Liver (tissue), 10 donors: ENCODE measurements at places on chromosomes 3 and 15.

GRCh38 chr3:63774781-63775180 lies 44.3 kb upstream of the C3orf49 start:
- no peak for DNase-seq

- DNase-seq, result no peak
Measured at GRCh38 chr15:94404733-94405283, 173.4 kb downstream of the MCTP2 start.

DNA sequence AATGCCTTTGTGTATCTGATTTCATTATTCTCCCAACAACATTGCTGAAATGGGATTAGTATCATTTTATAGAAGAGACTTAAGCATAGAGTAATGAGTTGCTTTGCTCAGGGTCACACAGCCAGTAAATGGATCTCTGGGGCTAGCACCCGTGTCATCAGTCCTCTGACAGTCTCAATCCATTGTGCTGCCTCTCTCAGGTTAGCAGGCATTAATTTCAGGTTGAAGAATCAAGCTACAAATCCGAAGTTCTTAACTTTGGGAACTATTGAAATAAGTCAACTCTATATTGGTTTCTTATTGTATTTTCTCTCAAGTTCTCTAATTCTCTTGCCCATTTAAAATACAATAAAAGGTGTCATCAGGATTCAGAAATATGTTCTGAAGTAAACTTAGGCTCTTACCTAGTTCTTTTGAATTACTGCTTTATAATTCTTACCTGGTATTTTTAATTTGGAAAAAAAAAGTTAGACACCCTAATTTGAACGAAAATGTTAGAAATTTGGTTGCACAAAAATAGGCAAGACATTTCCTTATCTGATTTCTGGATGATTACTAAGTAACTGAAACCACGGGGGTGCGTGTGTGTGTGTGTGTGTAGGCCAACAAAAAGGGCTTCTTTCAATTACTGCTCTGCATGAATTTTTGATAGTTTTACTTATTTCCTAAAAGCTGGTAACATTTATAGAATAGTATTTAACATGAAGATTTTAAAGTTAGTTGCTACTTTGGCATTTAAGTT lies 189.8 kb downstream of the MBNL1 start:
- no peak for DNase-seq

DNA sequence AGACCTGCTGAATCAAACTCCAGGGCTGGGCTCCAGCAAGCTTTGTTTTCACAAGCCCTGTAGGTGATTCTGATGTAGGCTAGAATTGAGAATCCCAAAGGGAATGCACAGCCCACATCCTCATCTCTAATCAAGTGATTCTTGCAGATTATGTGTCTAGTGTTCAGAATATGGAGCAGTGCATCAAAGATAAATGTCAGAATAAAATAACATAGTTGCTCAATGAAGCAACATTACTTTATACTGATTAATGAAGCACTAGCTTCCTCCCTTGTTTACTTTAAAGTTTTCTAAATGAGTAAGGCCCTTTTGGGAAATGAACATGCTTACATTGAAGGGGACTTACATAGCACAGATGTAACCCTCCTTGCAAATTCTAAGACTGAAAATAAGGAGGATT lies 39.2 kb downstream of the NUP210 start:
- no peak for DNase-seq

- DNase-seq, result no peak
Measured at GRCh38 chr3:134642445-134643149, 8.2 kb downstream of the KY start.

GRCh38 chr3:106317141-106318055 lies 448.6 kb upstream of the CBLB start:
- no peak for DNase-seq

DNA sequence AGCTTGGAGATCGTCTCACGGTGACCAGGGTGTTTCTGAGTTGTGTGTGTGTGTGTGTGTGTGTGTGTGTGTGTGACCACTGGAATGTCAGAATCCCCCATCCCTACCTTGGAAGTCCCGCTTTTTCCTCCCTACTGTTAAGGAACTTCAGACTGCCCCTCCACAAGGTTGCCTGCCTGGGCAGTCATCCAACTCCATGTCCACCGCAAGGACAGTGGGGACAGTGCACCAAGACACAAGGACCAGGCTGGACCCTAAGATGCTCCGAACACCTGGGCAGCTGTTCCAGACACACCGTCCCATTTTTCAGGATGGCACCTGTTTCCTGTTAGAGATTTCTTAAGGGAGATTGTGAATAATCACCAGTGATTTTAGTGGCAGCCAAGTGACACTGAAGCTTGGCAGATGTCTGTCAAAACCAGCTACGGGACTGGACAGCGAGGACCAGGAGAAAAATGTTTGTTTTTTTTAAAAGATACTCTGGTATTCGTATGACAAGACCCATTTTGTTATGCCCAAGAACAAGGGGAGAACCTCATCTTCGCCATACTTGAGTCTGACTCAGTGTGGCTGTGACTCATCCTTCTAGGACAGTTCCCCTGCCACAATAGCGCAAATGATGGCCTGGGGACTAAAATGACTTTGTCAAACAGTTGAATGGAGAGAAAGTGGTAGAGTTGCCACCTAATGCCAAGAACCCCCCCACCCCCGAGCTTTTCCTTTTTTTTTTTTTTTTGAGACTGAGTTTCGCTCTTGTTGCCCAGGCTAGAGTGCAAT lies 15.5 kb downstream of the PAQR9 start:
- no peak for DNase-seq

DNA sequence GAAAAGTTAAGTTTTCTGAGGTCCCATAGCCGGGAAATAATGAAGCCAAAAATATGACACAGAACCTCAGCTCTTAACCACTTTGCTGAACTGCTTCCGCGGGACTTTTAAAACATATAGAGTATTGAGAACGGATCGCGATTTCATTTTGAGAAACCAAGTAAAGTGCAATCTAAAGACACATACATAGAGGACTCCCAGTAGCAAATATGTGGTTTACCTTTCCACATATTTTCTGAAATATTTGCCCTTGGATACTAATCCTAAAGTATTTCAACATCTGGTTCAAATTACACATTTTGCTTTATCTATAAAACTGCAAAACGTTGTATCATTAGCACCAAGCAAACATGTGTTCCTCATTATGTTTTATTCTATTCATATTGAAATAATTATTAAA lies 776.5 kb downstream of the ROBO2 start:
- DNase-seq, result no peak

DNA sequence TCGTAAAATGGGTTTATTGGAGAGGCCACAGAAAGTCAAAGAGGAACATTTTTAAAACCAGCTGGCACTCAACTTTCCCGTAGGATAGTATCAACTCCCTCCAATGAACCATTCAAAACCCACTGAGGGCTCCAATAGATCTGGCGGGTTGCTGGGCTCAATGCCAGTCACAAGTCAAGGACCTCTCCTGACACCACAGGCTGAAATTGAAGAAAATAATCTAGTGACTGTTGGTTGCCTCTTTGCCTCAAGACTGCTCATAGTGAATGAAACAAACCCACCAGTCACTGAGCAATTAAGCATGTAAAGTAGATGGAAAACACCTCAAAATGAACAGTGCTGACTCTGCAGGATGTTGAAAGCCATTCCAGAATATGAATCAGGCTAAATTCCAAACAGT lies 500.6 kb upstream of the AGTR1 start:
- DNase-seq, result no peak

DNA sequence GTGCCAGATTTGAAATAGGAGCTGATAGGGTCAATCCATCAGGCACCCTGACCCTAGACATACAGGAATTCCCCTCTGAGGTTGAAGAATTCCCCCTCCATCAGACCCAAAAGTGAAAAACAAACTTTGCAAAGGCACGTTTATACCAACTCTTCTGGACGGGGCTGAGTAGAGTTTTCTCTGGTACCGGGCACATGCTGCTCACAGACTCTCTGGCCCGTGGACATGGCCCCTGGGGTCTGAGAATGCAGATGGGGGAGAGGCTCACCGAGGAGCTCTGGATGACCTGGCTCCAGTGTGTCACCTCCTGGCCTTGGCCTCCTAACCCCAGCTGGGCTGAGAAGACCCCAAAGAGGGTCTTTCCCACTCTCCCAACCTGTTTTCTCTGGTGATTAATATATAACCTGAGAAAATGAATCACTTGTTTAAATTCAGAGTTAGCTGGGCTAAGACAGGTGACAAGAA lies 11.2 kb upstream of the LIPC start:
- DNase-seq, result no peak

DNA sequence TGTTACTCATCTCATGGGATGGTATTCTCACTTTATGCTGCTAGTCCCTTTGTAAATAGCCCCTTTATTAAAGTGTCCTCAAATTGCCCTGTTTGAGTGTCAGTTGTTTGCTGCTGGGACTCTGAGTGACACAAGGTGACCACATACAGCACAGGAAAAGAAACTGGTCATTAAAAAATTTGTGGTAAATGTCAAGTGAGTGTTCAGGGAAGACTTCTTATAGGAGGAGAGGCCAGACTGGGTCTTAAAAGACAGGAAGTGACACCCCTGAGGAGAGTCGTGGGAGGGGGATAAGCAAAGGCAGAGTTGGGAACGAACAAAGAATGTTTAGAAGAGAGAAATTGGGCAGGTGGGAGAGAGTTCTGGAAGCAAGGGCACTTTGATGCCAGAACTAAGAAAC lies 35.2 kb downstream of the CCR3 start:
- no peak for DNase-seq

DNA sequence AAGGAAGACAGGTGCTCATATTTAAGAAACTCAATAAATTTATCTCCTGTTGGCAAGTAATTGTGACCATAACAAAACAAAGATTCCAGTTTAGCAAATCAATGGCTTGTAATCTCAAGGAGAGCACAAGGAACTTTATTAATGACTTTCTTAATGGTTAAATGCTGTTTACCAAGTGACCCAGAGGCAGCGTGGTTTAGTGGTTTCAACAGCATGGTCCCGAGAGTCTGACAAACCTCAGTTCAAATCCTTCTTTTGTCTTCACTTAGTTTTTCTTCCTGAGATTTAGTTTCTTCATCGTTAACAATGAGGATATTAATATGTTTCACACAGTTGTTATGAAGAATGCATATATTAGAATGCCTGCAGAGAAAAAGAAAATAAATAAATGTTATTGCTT lies 212.6 kb downstream of the KCNMB2 start:
- DNase-seq, result no peak

GRCh38 chr3:34183114-34183513 lies 384.7 kb downstream of the PDCD6IP start:
- no peak for DNase-seq

DNA sequence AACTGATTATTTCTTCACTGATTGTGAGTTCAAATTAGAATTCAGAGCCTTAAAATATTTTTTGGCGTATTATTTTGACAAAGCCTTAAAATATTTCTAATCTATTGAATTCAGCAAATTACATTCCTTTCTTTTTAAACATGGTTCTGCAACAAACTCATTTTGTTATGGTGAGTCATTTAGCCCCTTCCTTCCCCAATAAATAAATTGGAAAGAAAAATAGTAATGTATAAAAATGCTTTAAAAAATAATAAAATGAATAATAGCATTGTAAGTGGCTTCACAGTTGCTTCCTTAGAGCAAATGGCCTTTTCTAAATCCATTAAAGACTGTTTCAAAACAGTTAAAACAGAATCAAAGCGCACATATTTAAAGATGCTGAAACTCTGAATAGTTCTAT lies 12.1 kb downstream of the CSNK1G1 start:
- no peak for DNase-seq

- no peak for DNase-seq
Measured at GRCh38 chr15:95499397-95499796, 831.1 kb upstream of the NR2F2 start.

DNA sequence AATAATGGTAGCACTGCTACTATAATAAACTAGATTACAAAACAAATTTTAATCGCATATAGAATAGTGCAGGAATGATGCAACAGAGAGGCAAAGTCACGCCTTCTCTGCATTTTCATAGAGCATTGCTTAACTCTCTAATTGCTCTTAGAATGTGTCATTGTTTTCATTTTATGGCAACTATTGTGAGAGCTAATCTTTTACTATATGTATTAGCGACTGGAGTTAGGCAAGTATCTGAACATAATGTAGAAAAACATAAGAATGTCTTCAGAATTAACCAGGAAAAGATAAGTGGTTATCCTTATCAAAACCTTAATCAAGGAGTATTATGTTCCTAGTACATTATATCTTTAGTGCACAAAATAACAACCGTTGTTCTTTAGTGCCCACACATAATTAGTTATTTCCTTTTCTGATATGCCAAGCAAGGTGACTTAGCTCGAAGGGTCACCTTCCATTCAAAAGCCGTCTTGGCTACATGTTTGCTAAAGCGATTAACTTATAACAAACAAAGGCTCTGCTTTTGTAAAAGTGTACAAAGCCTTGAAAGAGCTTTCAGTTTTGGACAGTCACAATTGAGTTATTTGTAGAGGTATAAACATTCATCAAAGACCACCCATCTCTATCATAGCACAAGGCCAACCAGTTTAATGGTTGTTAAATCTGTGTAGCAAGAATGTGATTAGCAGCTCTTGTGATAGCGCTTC lies 1328.9 kb downstream of the ROBO2 start:
- DNase-seq, result no peak

DNA sequence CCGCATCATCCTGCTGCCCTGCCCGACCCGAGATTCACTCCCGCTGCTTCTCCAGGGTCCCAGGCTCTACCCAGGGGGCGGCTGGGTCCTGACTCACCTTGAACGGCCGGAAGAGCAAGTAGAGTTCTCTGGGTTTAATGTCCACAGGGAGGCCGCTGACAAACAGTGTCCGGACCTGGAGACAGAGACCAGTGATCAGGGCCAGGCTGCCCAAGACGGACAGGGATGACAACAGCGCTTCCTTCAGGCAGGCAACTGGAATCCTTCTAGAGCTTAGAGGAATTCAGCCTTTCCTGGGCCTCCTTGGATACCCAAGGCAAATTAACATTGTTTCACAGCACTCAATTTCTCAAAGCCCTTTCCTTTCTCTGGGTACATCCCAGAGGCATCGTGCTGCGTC lies 23.9 kb downstream of the RBPMS2 start:
- DNase-seq, result no peak

- peak; percentile 76 for DNase-seq
Measured at GRCh38 chr3:185823078-185824044, 1.5 kb downstream of the IGF2BP2 start.

DNA sequence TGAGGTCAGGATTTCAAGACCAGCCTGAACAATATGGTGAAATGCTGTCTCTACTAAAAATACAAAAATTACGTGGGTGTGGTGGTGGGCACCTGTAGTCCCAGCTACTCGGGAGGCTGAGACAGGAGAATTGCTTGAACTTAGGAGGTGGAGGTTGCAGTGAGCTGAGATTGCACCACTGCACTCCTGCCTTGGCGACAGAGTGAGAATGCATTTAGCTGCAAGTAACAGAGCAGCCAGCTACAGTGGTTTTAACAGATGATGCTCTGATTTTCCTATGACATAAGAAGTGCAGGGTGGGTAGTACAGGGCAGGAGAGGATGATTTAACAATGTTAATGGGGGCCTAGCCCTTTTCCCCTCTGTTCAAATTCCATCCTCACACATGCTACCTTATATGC lies 267.9 kb downstream of the RPLP1 start:
- no peak for DNase-seq

DNA sequence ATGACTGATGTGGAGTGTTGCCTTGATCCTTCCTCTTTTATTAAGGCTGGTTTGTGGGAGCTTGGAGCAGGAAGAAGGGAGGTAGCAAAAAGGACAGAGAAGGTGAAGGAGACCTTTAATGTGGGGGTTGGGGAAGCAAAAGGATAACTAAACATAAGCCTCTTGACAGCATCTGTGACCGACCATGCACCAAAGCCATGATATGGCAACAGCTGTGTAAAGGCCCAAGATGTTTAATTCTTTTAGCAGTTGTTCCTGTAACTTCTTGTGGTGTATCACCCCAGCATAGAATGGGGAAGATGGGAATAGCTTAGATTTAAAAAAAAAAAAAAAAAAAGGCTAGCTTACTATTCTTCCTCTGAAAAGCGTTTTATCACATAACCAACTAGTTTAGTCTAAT lies 194.7 kb downstream of the KLHL25 start:
- DNase-seq, result no peak

- peak; percentile 83 for DNase-seq
Measured at GRCh38 chr15:41811432-41812195, 16.3 kb upstream of the JMJD7 start.
